ENCODE measurements at places on chromosomes 4 and X. TPM values are rescaled to one million over a fixed set of nuclear protein-coding genes. Genes with fewer than 3 reads are reported as not detected.
A peak's percentile ranks its signal among the peaks of the same experiment; 100 is the strongest.

GRCh38 chrX:36407836-36408235 is 488.3 kb downstream of the CFAP47 start:
- DNase-seq: no peak

GRCh38 chr4:75735525-75735924 is 11.1 kb downstream of the USO1 start:
- no peak for DNase-seq

The SNX12 gene
- total RNA-seq: 68.9 TPM

The MED28 gene
- 29.2 TPM for total RNA-seq

DNA sequence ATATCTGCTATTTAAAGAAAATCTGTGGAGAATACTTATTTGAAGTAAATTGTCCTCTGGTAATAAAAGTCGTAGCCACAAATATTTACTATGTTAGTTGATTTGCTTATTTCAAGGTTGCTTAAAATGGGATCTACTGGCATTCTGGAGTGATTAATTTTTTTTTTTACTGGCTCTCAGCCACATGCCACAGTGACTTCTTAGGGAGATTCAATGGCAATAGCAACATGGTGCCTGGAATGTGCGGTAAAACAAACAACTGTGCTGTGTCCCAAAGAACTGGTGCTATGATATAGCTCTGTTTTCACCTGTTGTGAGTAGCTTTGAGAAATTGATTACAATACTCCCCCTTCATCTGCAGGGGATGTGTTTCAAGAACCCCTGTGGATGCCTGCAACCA is 324.3 kb downstream of the GPAT3 start:
- DNase-seq: no peak

GRCh38 chr4:169058312-169058711 is 48.3 kb upstream of the CBR4 start:
- DNase-seq: no peak

The MAGEB2 gene
- 158 TPM for total RNA-seq

The PPEF2 gene
- not detected for total RNA-seq

DNA sequence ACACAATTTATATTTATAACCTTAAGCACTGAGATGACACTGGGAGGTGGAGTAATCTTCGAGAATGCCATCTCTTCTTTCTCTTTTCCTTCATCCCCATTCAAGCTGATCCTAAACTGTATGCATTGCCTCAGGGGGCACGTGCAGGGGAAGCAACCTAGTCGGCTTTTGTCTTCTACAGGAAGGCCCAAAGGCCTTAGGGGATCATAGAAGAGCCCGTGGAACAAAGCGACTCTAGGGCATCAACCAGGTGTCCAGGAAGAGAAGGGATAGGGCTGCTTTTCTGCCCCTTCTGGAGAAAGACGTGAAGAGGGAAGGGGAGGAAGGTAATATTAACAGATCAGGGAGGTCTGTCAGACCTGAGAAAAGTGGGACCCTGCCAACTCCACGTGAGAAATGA is 6.9 kb upstream of the TLR8 start:
- DNase-seq: no peak

The GPM6B gene
- total RNA-seq: 0.43 TPM

DNA sequence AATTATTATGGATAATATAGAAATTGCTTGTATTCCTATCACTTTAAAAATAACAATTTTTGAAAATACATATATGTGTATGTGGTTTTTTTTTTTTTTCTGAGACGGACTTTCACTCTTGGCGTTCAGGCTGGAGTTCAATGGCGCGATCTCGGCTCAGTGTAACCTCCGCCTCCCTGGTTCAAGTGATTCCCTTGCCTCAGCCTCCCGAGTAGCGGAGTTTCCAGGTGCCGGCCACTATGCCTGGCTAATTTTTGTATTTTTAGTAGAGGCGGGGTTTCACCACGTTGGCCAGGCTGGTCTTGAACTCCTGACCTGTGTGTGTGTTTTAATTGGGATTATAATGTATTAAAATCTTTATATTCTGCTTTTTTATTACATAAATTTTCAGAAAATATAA is 97.9 kb upstream of the NUDT6 start:
- no peak for DNase-seq

The GLRA2 gene
- not detected for total RNA-seq

GRCh38 chrX:46876901-46877300 is 35.3 kb upstream of the JADE3 start:
- DNase-seq: no peak

The LANCL3 gene
- total RNA-seq: 1.8 TPM

DNA sequence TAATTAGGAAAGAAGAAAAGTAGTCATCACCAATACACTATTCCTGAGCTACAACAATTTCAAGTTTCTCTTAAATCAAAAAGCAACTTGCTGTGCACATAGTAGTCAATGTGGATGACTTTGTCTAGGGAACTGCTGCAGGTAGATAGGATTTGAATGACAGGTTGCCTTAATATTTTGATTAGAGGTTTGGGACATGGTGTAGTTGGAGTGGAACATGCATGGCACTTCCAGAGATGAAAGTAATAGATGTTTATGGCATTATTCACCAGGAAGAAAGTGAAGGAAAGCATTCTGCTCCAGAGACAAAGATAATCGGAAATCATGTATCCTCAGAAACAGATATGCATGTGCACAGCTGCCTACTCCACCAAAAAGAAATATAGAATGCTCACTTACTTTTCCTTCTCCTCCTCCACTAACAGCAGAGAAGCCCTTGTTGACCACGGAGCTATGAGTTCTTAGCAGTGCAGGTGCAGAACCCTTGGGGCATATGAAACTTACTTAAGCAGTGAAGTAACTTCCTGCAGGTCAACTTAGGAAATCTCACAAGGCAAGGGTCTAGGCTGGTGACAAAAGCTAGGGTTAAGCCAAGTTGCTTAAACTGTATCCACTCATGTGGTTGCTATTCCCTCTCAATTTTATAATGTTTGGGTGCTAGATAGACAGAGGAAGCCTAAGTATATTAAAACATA is 390.8 kb downstream of the HNRNPD start:
- no peak for DNase-seq

The FDCSP gene
- not detected for total RNA-seq

- DNase-seq: no peak
Measured at GRCh38 chr4:109355835-109356234, 53.4 kb upstream of the COL25A1 start.

DNA sequence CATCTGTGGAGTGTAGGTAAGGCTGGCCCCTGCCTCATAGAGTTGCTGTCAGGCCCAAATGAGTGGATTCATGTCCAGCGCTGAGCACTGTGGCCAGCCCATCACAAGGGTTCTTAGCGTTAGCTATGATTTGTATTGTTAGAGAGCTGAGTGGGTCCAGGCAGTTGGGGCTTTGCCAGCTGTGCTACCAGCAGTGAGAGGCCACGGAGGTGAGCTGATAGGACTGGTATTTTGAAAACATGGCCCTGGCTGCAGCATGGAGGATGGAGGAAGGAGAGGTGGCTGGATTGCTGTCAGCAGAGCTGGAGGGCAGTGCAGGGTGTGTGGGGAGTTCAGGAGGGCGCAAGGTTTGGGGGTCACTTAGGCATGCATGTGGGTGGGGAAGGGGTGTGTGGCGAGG is 69.8 kb downstream of the PSAPL1 start:
- no peak for DNase-seq

GRCh38 chrX:11380187-11380844 is 87.1 kb downstream of the AMELX start:
- no peak for DNase-seq

The SLC10A7 gene
- 5.6 TPM for total RNA-seq

- DNase-seq: peak; percentile 66
Measured at GRCh38 chrX:17082831-17083230, 136.4 kb downstream of the REPS2 start.

The MAGEC2 gene
- total RNA-seq: 1.4 TPM

DNA sequence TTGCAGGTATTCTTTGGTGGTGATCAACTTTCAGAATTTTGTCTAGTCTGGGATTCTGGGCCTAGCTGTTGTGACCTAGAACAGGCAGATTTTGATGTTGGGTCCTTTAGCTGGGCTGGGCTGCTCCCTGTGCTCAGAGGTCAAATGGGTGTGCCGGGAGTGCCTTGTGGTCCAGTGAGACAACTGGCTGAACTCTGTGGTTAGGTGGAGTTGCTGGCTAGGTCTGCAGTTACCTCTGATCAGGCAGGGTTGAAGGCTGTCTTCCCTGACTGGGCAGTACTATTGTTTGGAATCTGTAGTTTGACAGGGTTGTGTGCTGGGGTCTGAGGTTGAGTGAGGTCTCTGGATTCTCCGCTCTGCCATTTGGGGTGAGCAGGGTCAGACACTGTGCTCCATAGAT is 599.3 kb downstream of the RAPGEF2 start:
- no peak for DNase-seq

- no peak for DNase-seq
Measured at GRCh38 chr4:6910340-6910959, 824 bp downstream of the TBC1D14 start.

DNA sequence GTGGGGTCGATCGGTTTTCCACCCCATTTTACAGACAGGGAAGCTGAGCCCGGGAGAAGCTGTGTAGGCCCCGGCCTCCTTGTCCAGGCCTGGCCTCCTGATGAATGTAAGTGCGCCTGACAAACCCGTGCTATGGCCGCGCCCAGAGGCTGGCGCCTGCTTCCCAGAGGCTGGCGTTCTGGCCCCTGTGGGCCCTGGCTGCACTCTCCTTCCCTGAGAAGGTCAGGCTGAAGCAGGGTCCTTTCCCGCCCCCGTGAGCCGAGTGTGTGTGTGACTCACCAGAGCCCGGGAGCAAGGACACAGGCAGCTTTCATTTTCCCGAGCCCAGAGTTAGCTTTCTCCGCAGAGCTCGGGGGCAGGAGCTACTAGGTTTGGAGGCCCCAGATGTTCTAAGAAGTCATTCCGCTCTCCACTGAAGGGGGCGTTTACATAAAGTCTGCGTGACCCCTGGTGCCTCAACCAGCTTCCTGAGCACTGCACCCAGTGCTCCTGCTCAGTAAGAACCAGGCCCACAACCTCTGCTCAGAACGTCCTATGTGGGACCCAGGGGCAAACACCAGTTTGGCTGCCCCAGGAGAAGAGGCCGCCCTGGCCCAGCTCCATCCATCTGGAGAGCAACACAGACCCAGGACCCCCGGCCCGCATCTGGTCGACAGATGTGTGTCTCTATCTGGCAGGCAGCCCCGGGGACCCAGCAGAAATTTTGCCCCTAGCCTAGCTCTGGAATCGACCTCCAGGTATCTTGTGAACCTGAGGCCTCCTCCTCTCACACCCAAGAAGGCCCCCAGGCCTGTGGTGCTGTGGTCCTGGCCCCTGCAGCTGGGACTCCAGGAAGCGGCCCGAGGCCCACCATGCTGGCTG is 13.6 kb downstream of the UVSSA start:
- DNase-seq: peak; percentile 43

- DNase-seq: peak; percentile 48
Measured at GRCh38 chr4:101183666-101184373, 163.5 kb downstream of the PPP3CA start.

- DNase-seq: no peak
Measured at GRCh38 chr4:5158825-5159224, 107.5 kb downstream of the STK32B start.

The ZNF185 gene
- total RNA-seq: 16.2 TPM

- no peak for DNase-seq
Measured at GRCh38 chr4:87516683-87517082, 12.5 kb downstream of the SPARCL1 start.

DNA sequence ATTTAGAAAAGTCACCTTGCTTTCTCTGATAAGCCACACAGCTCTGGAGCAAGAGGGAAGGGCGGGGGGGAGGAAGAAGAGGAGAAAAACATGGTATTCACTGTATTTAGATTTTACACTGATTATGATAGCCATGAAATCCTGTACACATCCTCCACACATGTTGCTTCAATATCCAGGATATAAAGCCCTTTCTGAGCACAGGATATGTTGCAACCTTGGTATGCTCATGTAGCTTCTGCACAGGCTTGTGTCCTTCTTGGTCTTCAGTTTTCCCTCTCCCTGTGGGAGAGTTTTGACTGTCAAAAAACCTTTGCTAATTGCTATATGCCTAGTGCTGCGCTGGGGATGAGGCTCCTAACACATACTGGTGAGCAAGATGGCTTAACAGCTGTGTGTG is 61.9 kb upstream of the DAPP1 start:
- DNase-seq: no peak

- peak; percentile 38 for DNase-seq
Measured at GRCh38 chrX:129932016-129932820, 26.3 kb downstream of the UTP14A start.

The ARSJ gene
- total RNA-seq: 12.4 TPM

DNA sequence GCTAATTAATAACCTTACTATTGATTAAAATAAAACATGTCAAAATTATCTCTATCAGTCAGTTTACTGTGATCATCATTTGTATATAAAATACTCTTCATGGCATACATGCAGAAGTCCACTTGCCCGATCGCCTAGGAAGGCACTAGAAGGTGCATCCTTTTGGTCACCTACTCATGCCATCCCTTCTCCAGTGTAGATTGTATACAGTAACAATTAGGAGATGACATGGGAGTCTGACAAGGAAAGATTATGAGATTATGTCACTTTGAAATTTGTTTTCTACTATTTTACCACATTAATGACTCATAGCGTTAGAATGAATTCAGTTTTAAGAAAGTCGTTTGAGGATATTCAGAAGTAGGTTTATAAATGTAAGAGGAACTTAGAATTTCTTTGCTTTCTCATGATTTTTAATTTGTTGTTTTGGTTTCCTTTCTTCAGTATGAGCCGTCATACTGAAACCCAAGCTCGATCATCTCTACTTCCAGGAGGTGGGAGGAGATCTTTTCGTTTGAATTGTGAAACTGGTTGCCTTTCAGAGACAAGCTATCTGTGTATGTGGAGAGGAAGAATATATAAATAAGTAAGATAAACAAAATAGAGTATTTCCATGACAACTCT is 51.1 kb upstream of the UNC5C start:
- DNase-seq: no peak

GRCh38 chr4:188289531-188290125 is 150.4 kb downstream of the TRIML1 start:
- DNase-seq: no peak

GRCh38 chrX:53091354-53091753 is 2.6 kb upstream of the KANTR start:
- DNase-seq: no peak

GRCh38 chr4:153592064-153592463 is 92.0 kb upstream of the TLR2 start:
- DNase-seq: no peak

The UGDH gene
- total RNA-seq: 25.1 TPM

DNA sequence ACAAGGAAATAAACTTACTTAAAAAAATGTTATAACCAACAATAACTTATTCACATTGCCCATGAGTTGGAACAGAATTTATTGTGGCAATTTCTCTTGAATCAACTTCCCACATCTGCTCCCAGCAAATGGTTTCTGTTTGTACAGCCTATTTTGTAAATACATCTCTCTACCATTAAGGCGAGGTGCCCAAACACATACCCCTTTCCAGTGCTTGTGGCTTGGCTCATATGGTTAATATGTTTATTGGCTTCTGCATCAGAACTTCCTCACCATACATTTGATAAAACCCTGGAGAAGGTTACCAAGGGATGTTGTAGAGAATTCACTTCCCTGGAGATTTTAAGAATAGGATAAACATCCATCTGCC is 207.1 kb downstream of the SOWAHB start:
- no peak for DNase-seq

GRCh38 chr4:69025191-69025998 is 70.9 kb upstream of the UGT2B7 start:
- peak; percentile 18 for DNase-seq
